Calu3 (cell line): ENCODE measurements at places on chromosomes 2 and 18.

GRCh38 chr2:241567776-241568175, 9.2 kb downstream of the BOK start:
- DNase-seq, result no peak

- DNase-seq, result no peak
Measured at GRCh38 chr2:221771297-221771696, 199.2 kb upstream of the EPHA4 start.

DNA sequence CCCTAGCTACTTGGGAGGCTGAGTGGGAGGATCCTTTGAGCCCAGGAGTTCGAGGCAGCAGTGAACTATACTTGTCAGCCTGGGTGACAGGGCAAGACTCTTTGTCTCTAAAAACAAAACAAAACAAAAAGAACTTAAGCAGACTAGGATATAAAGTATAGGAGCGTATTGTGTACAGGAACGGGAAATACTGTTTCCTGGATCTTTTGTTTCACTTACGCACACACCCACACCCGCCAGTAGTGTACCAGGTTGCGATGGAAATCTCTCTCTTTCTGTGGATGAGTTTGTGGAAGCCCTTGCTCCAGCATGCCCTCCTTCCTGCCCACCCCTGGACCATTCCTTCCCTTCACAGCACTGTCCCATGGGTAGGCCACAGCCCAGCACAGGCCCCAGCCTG, 136.3 kb downstream of the RPIA start:
- DNase-seq, result no peak

DNA sequence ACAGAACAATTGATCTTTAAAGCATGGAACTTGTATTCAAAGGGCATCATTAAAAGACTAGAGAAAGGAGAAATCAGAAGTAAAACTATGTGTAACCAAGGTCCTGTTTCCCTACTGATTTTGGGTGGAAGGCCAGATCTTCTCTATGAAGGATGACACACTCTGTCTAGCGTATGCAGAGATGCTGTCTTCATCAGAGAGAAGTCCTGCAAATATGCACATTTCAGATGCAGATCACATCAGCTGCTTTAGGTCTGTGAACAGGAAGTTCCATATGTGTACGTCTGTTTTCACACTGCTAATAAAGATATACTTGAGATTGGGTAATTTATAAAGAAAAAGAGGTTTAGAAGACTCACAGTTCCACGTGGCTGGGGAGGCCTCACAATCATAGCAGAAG, 857.3 kb downstream of the CNTNAP5 start:
- DNase-seq, result no peak

DNA sequence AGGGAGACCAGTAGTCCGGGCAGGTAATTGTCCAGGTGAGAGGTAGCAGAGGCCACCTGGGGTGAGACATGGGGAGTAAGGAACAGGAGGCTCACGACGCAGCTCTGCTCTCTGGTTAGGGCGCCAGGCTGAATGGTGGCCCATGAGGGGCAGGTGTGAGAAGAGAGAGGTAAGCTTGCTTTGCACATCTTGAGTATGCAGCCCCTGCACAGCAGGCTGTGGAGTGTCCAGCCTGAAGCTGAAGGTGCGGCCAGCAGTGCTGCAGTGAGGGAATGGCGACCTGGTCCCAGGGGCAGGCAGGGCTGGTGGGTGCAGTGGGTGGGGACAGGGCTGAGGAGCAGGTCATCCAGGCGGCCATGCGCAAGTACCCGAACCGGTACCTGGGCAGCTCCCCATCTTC, 15.7 kb downstream of the PRELID3A start:
- DNase-seq, result no peak
